ENCODE measurements at places on chromosomes 7 and 10.

DNA sequence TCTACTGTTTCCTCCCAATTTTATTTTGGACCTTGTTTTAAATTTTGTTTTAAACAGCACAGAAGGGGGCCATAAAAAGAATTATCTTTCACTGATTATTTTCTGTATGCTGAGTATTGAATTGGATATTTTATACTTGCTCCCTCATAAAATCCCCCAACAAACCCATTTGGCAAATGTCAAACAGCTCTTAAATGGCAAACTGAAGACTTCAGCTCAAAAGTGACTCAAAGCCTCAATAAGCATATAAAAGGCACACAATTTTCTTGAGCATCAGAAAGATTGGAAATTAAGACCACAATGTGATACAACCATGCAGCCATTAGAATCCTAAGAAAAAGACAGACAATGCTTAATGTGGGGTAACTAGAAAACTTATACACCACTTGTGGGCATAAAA, 199.2 kb downstream of the SEMA3E start:
- no peak for DNase-seq

GRCh38 chr10:6071181-6072175, 9.3 kb upstream of the IL2RA start:
- DNase-seq = no peak

GRCh38 chr7:155516466-155516865, 29.9 kb downstream of the CNPY1 start:
- no peak for DNase-seq

GRCh38 chr10:72542396-72542815, 83.5 kb downstream of the MICU1 start:
- no peak for DNase-seq

- no peak for DNase-seq
Measured at GRCh38 chr7:91993976-91994375, 53.3 kb downstream of the AKAP9 start.

DNA sequence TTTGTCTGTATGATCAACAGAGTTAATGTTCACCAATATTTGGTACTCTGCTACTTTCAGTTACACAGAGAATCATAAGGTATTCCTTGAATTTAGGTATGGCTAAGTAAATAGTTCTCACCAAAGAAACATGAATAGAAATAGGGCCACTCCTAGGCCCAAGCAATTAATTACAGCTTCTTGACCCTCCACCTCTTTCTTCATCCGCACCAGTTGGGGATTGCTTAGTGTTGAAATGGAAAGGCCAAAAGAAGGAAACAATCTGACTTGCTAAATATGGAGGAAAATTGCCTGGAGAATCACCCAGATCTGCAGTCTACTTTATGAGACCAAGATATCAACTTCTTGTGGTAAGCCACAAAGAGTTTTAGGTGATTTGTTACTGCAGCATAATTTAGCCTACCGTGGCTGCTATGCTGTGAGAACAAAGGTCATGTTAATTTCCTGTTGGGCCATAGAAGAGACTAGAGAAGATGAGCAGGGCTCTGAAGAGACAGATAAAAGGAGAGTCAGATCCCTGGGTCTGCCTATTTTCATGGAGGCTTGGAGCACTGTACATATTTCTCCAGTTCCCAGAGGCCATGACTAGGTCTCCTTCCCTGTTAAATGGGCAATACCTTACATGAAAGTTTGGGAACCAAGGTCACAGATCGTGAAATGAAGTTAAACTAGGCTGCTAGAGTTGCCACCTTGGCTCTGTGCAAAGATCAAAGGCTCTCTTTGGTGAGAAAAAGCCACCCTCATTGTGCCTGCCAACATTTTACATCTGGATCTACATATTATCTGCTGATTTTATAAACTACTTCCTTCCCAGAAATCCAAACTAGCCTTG, 93.3 kb upstream of the GDF10 start:
- DNase-seq = no peak

DNA sequence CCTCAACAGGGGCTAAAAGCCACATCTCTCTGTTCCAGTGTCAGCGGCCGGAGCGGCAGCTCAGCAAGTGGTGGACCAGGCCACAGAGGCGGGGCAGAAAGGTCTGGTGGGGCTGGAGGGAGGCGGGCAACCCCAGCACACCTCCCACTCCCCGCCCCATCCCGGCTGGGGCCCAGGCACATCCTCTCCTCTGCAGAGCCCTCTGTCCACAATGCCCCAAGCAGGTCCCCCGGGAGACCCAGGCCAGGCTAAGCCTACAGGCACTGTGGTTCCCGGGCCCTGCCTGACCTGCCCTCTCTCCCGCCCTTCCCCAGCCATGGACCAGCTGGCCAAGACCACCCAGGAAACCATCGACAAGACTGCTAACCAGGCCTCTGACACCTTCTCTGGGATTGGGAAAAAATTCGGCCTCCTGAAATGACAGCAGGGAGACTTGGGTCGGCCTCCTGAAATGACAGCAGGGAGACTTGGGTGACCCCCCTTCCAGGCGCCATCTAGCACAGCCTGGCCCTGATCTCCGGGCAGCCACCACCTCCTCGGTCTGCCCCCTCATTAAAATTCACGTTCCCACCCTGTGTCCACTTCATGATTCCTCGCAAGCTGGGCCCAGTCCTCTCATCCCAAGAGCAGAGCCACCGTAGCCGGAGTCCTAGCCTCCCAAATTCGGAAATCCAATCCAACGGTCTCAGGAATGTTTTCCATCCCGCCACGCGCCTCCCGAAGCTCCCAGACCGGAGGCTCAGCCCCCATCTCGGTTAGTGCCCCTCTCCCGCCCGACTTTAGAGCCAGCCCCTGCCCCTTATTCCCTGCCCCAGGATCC, 2.1 kb downstream of the ADIRF start:
- DNase-seq = no peak

- DNase-seq = no peak
Measured at GRCh38 chr7:24702755-24703154, 54.5 kb downstream of the GSDME start.

DNA sequence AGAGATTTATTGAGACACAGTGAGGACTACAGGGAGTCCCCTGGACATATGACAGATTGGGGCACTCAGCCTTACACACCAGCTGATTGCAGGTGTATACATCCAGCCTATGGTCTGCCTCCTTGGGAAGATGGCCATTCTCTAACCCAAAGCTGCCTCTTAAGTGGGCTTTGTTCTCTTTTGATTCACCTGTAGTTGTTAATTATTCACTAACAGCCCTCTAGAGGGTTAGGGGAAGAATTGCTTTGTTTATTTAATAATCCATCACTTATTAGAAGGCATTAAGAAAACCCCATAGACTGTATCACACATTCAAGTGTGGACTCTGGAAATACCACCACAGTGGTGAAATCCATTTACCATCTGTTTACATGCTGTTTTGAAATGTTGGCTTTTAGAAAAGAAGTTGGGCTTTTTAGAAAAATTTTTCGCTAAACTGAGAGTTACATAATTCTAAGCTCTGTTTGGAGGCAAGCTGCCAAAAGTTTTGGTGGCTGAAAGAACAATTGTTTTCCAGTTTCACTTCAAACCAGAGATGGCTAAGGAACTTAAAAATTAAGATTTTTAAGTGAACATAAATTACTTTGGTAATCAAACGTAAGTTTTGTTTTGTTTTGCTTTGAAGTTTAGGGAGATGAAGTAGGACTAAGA, 379.1 kb downstream of the ADRA2A start:
- no peak for DNase-seq

DNA sequence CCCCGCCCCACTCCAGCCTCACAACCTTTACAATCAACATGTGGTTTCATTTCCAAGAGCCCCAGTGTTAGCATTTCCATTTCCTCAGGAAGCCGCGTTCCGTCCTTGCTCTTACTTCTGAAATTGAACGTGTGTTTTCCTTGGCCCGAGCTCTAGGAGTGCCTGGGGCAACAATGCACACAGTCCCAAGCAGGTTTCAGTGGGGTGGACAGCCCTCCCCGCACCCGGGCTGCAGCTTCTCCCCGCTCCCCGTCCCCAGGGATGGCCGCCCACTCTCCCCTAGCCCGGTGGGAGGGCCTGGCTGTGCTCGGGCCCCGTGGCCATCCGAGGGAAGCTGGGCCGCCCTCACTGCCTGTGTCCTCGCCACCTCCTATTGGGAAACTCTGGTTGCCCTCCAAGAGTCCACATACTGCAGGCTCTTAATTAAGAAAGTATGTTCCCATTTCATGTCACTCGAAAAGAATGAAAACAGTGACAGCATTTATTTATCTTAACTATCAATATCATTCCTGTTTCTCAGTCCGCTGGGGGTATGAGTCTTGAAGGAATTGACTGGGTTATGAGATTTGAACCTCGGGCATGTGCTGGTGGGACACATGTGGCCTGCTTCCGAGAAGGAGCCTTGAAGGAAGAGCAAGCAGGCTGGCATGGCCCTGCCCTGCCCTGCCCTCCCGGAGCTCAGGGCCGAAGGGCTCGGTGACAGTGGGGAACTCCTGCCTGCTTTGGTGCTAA, 163.8 kb downstream of the GRK5 start:
- no peak for DNase-seq

DNA sequence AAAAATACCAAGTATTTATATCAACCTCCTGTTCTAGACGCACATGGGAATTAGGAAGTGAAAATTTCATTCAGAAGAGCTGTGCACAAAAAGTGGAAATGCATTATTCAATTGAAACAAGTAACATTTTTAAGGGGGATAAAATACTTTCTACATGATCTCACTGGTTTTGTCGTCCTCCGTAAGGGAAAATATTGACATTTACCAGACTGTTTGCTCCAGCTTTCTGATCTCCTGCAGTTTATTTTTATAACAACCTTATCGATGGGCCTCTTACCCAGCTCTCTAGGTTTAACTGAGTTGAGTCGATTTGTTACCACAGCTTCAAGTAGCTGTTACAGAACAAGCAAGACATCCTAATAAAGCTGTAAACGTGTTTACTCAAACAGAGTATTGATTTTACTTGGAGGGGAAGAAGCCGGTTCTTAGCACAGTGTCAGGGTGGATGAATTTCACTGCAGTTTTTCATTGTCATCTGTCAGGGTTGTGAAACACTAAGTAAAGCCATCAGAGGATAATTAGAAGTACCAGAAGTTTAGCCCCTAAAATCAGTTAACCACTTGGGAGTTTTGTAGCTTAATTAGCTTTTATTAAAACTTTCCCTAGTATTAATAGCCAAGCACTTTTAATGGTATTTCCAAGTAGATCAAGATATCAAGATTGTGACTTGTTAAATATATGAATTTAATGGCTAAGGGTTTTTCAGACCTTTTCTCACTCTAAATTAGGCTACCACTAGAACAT, 142.6 kb upstream of the KAT6B start:
- DNase-seq = no peak

GRCh38 chr7:92633211-92633906, 43.2 kb upstream of the FAM133B start:
- no peak for DNase-seq

Measured in cortex of kidney (tissue), 1 donor.